Lung (tissue), 17 donors: ENCODE measurements at places on chromosomes 11 and 22. TPM values are rescaled to one million over a fixed set of nuclear protein-coding genes. Genes with fewer than 3 reads are reported as not detected.

- no peaks in the 10 kb centered on the region for H3K36me3 ChIP-seq
- H3K4me1 ChIP-seq = no peaks in the 10 kb centered on the region
- no peaks in the 10 kb centered on the region for H3K27me3 ChIP-seq
- no peak overlapping the region for H3K4me3 ChIP-seq
Measured at GRCh38 chr11:45748801-45749200, 56.1 kb upstream of the SLC35C1 start.

GRCh38 chr22:31488988-31489617 lies 539 bp downstream of the EIF4ENIF1 start:
- peak overlapping the region; percentile 85 for H3K4me3 ChIP-seq
- DNase-seq = no peak
- H3K27ac ChIP-seq = peak overlapping the region; percentile 93
- peaks cover 11% of the 10 kb centered on the region for H3K4me1 ChIP-seq
- no peaks in the 10 kb centered on the region for H3K27me3 ChIP-seq

DNA sequence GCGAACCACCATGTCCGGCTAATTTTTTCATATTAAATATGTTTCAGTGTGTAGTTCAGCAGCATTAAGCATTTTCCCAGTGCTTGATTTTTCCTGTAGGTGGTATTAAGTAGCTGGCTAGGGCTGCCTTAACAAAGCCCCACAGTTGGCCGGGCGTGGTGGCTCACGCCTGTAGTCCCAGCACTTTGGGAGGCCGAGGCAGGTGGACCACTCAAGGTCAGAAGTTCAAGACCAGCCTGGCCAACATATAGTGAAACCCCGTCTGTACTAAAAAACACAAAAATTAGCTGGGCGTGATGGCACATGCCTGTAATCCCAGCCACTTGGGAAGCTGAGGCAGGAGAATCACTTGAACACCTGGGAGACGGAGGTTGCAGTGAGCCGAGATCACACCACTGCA lies 33.5 kb upstream of the TOLLIP start:
- no peak overlapping the region for H3K4me3 ChIP-seq
- no peaks in the 10 kb centered on the region for H3K36me3 ChIP-seq
- H3K4me1 ChIP-seq = peaks cover 2% of the 10 kb centered on the region
- DNase-seq = no peak

DNA sequence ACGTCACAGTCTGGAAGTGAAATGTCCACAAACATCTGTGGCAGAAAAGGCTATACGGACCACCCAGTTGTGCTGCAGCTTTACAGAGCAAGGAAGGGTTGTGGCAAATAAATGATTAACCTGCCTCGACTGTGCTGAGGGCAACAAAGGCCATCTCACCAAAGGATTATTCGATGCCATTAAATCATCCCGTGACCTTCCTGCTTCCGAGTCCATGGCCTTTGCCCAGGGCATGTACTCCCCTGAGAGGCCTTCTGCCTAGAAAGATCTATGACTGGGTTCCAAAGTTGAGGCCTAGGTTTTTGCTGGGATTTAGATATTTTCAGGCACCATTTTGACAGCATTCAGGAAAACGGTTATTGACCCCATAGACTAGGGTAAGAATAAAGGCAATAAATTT lies 9.2 kb downstream of the CDPF1 start:
- no peak overlapping the region for H3K27ac ChIP-seq
- DNase-seq = no peak
- peaks cover 4% of the 10 kb centered on the region for H3K4me1 ChIP-seq
- no peak overlapping the region for H3K4me3 ChIP-seq
- H3K27me3 ChIP-seq = no peaks in the 10 kb centered on the region

Gene ENTHD1
- 0.15 TPM for total RNA-seq
